ENCODE measurements at places on chromosomes 2 and 18.

- DNase-seq: no peak
Observed at GRCh38 chr18:51559198-51559901, 361.9 kb upstream of the MEX3C start.

DNA sequence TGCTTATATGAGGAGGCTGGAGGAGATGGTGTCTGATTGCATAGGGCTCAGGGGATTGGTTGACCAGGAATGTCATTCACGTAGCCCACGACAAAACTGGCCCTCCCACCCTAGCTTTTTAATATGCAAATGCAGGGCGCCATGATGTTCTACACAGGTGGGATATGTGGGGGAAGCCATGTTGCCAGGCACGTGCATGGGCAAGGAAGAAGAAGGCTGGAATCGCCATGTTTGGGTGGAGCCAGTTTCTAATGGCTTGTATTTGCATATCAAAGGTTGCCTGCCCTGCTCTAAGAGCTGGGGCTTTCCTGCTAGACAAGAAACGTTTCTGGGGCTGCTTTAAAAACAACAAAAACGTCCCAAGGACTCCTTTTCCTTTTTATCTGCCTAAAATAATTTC lies 26.5 kb upstream of the LINC00305 start:
- DNase-seq: no peak

- DNase-seq: no peak
Observed at GRCh38 chr2:128598862-128599441, 280.3 kb upstream of the HS6ST1 start.

GRCh38 chr2:11030909-11031308 lies 119.2 kb downstream of the KCNF1 start:
- no peak for DNase-seq

DNA sequence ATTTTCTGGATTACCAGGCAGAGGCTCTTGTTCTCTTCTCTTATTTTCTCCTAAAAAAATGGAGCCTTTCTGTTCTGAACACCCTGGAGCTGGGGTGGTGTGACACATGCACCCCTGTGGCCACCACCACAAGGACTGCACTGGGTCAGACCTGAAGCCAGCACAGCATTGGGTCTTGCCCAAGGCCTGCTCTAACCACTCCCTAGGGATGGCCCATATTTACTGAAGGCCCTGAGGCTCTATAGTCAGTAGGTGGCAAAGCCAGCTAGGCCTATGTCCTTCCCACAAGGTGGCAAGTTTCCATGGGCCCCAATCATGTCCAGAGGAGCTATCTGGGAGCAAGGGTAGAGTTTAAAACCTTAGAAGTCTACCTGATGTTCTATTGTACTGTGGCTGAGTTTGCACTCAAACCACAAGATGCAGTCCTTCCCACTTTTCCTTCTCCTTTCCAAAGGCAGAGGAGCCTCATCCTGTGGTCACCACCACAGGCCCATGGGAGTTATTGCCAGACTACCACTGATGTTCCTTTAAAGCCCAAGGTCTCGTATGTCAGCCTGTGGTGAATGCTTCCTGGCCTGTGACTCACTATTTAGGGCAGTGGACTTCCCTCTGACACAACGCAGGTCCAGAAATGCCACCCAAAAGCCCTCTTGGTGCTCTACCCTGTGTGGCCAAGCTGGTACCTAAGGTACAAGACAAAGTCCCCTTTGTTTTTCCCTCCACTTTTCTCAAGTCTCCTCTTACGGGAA lies 15.0 kb upstream of the FMNL2 start:
- DNase-seq: no peak

GRCh38 chr18:23232331-23232730 lies 97.0 kb downstream of the CABLES1 start:
- DNase-seq: no peak

GRCh38 chr18:42619771-42620170 lies 495.7 kb downstream of the RIT2 start:
- no peak for DNase-seq

GRCh38 chr2:56292951-56293350 lies 109.2 kb downstream of the CCDC85A start:
- DNase-seq: no peak

DNA sequence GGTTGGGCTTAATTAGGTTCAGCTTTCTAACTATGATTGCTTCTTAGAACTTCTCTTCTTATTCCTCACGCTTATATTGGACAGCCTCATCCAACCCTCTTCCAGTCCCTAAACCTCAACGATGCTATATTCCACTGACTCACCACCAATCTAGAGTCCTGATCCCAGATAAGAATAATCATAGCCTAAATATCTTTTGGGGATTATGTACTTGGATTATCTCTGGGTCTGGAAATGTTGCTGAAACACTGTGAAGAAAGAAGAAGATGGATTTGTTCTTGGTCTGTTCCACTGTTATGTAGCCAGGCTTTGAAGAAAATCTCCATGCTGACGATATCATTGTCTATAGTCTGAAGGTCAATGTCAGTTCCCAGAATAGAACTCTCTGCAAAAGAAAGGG lies 26.9 kb downstream of the DOK1 start:
- DNase-seq: no peak

GRCh38 chr18:58152216-58152615 lies 108.2 kb downstream of the NEDD4L start:
- no peak for DNase-seq

GRCh38 chr2:119704670-119705120 lies 25.7 kb downstream of the TMEM177 start:
- no peak for DNase-seq

DNA sequence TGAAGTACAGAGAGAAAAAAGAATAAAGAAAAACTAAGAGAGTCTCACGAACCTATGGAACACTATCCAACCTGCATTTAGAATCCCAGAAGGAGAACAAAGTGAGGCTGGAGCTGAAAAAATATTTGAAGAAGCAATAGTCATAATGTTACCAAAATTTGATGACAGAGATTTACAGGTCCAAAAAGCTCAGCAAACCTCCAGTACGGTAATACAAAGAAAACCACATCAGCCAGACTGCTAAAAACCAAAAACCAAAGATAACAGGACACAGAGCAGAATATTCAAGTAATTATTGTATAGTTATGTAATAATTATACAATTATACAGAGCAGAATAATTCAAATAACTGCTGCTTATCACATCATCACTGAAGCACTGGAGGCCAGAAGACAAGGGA lies 23.7 kb downstream of the ATL2 start:
- DNase-seq: no peak

DNA sequence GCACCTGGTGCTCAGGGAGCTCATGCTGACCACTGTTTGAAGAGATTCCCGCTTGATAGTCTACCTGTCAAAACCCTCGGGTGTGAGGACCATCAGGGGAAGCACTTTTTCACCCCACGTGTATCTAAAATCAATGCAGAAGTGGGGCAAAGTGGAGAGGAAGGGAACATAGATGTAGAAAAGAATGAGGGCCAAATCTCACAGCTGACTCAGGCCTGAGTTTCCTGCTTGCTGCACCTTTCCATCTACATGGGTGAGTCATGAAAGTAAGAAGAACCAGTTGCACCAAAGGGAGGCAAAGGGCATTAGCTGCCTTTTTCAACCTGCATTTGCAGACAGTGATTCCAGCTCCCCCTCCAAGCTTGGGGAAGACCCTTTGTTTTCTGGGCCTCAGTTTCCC lies 100.2 kb upstream of the MYCN start:
- DNase-seq: no peak

Data from HL-60 (cell line).